Left cardiac atrium (tissue), 4 donors: ENCODE measurements at places on chromosomes 13 and 19. TPM values are rescaled to one million over a fixed set of nuclear protein-coding genes. Genes with fewer than 3 reads are reported as not detected.

Gene ZNF766
- total RNA-seq, result 14.1 TPM

Gene TPTE2
- total RNA-seq, result not detected

Gene ZNF724
- 1.9 TPM for total RNA-seq

Gene ZNF625
- total RNA-seq, result 3.3 TPM

Gene MCF2L
- 41.6 TPM for total RNA-seq

Gene RNF113B
- not detected for total RNA-seq

Gene TMPRSS9
- total RNA-seq, result not detected

Gene CEACAM7
- total RNA-seq, result not detected

Gene KLK13
- not detected for total RNA-seq

Gene NANOS3
- total RNA-seq, result 1.2 TPM

Gene ACER1
- total RNA-seq, result not detected

Gene SPTBN4
- total RNA-seq, result 4.8 TPM

Gene CYSLTR2
- total RNA-seq, result 7.0 TPM

Gene CD177
- total RNA-seq, result 0.27 TPM

Gene F7
- total RNA-seq, result 0.29 TPM

Gene WDFY2
- 5.4 TPM for total RNA-seq

Gene TEKTIP1
- not detected for total RNA-seq

Gene PRDX2
- 629 TPM for total RNA-seq

Gene DCT
- 0.09 TPM for total RNA-seq

Gene ZNF546
- 5.3 TPM for total RNA-seq
